ENCODE measurements at places on chromosomes 2 and 18.

DNA sequence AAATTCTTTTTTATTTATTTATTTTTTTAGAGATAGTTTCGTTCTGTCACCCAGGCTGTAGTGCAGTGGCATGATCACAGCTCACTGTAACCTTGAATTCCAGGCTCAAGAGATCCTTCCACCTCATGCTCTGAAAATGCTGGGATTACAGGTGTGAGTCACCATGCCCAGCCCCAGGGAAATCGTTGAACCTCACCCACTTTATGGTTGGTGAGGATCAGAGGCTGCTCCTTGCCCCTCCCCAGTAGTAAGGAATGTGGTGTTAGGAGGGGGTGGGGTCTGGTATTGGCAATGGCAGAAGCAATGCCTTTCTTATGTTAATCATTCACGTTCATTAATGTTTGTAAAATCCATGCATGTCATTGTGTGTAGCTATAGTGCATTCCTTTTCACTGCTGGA, 161.9 kb downstream of the SUCLG1 start:
- no peak for DNase-seq

DNA sequence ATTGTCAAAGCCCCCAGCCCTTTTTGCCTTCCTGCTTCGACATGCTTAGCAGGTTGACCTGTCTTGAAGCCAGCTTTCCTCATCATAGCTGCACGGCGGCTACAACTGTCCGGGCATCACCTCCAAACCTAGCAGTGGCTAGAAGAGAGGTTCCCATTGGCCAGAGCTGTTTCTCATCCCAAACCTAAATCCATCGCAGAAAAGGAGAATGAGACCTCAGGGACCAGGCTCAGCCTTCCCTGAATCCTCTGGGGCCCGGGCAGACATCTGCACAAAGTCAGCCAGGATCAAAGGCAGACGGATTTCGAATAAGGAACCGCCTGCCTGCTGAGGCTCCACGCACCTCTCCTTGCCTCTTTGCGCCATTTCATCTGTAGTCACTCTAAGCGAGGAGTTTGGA, 101.7 kb upstream of the SLC66A3 start:
- DNase-seq: no peak

- peak; percentile 67 for DNase-seq
Measured at GRCh38 chr18:35117951-35118411, 76.8 kb downstream of the MAPRE2 start.

GRCh38 chr2:219628235-219628985, 980 bp downstream of the SLC4A3 start:
- DNase-seq: no peak

GRCh38 chr2:182377467-182377866, 49.4 kb downstream of the PDE1A start:
- DNase-seq: peak; percentile 25

DNA sequence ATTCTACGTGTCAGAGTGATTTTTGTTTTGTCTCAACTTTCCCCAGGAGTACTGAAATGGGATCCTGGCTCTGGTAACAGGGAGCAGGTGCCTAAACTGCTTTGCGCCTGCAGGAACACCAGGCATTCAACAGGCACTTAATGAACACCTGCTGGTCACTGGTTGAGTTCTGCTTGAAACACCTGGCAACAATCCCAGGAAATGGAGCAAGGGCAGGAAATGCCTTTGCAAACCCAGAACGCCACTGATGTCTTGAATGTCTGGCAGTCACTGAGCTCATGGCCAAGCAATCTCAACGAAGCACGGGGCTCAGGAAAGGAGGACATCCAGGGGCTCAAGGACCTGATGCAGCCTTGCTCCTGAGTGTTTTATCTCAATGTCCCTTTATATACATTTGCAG, 360.0 kb upstream of the RAB6C start:
- no peak for DNase-seq

DNA sequence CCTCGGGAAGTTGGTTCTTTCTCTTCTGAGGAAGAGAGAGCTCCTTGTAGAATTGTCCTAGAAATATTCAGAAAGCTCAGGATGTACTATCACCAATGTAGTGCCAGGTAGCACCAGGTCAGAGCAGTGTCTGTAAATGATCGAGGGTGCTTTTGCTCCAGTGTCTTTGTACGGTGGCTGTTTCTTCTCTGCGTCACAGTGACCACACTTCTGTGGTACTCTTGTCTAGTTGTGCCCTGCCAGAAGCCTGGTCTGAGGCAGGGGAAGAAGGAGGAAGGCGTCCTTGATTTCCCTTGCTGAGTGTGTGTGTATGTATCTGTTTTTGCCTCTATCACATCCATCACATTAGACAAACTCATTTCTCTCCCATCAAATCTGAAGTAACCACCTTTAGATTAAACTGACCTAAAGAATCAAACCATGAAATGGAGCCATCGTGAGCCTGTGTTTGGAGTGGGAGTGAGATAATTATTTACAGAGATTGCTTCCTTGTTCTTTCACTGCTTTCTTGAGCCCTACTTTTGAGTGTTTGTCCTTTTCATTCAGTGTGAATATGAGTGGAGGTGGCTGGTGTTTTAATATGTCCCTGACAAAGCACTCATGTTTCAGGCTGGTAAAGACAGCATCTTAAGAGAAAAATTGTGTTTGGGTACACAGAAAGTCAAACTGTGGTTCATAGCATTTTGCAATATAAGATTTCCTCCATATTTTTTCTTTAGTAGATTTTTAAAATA, 97.2 kb downstream of the ACOXL start:
- DNase-seq: no peak

DNA sequence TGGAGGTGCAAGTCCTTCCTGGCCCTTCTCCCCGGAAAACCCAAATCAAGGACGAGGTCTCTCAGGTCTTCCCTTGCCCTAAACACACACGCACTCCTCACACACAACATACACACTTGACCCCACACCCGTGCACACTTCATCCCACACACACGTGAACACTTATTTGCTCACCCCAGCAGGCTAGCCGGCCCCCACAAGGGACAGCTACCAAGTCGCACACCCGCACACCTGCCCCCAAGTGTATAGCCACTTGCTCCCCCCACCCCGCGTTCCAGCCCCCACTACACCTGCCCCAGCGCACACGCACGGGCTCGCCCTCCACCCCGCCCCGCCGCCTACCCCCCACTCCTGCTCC, 359 bp downstream of the TGFBRAP1 start:
- no peak for DNase-seq

DNA sequence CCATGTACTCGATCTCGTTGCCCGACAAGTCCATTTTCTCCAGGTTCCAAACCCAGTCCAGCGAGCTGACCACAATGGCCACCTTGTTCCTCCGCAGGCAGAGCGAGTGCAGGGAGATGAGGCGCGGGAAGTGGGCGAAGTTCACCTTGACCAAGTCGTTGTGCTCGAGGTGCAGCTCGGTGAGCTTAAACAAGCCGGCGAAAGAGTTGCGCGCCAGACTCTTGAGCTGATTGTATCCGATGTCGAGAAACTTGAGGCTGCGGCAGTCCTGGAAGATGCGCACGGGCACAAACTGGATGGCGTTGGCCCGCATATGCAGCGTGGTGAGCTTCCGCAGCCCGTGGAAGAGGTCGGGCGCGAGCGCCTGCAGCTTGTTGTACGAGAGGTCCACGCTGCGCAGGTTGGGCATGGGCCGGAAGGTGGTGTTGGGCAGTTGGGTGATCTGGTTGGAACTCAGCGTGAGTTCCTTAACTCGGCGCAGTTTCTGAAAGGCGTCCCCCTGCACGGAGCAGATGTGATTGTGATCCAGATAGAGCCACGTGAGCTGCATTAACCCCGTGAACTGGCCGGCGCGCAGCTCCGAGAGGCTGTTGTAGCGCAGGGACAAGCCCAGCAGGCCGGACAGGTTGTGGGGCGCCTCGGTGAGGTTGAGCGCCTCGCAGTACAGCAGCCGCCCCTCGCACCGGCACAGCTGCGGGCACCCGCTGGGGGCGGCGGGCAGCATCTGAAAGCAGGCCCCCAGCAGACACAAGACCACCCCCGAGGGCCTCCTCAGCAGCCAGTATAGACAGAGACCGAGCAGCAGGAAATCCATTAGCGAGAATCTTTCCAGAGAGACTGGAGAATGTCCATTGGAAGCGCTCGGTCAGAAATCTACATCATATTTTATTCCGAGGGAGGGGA, 1.3 kb downstream of the LRRTM1 start:
- no peak for DNase-seq

- no peak for DNase-seq
Measured at GRCh38 chr2:15938803-15939555, 1.4 kb upstream of the MYCN start.

GRCh38 chr18:54802178-54802577, 26.1 kb upstream of the RAB27B start:
- DNase-seq: no peak

GRCh38 chr18:66792466-66792865, 188.6 kb upstream of the CDH19 start:
- no peak for DNase-seq

- peak; percentile 73 for DNase-seq
Measured at GRCh38 chr2:84959566-84960506, 11.1 kb upstream of the KCMF1 start.

DNA sequence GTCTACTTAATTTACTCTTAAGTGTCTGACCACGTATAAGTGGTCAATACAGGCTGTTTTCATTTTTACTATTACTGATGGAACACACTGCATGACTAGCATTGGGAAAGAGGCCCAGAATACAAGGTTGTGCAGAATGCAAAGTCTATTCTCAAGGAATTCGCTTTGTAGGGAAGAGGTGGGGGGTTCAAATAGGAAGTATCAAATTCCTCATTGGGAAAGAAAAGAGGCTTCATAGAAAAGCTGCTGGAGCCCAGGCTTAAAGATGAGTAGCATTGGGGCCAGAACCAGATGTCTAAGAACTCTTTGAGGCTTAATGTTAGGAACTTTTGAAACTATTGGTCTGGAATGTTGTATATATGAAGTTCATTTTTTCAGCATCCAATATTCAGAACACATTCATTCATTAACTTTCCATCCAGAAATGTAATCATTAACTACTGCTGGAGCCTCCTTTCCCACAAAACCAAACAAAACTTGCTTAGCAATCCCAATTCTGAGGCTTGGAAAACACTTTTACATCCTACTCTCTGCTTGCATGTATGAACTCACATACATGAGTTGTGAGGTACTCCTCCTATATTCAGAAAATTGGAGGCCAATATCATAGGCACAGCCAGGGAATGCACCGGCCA, 994 bp upstream of the LRATD1 start:
- DNase-seq: no peak

DNA sequence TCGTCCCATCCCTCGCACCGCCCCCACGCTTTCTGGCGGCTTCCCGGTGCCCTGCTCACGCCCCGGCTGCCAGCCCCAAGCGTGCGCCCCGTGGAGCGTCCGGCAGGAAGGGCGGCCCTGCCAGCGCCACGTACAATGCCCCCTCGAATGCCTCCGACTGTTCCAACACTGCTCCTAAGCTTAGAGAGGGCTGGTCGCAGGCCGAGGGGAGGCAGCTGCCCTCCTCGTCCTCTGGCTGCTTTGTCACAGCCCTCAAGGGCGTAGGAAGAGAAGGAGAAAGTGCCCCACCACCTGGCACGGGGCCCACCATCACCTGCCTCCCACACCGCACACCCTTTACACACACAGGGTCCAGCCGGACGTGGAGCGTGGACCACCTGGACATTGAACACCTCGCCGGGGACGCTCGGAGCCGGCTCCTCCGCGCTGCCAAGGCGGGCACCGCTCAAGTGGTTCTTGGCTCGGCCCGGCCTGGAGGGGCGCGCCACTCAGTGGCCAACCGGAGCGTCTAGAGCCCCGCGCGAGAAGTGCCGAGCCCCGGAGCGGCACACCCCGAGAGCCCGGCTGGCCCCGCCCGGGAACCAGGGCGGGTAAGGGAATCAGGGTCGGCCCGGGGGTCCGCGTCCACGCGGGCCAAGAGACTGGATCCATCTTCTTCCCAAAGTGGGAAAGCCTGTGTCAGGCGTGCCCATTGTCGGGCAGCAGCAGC, 830 bp downstream of the DNER start:
- DNase-seq: no peak

GRCh38 chr2:134398300-134398699, 144.4 kb downstream of the MGAT5 start:
- peak; percentile 90 for DNase-seq

- DNase-seq: peak; percentile 100
Measured at GRCh38 chr2:160869411-160869810, 290.8 kb upstream of the TANK start.

DNA sequence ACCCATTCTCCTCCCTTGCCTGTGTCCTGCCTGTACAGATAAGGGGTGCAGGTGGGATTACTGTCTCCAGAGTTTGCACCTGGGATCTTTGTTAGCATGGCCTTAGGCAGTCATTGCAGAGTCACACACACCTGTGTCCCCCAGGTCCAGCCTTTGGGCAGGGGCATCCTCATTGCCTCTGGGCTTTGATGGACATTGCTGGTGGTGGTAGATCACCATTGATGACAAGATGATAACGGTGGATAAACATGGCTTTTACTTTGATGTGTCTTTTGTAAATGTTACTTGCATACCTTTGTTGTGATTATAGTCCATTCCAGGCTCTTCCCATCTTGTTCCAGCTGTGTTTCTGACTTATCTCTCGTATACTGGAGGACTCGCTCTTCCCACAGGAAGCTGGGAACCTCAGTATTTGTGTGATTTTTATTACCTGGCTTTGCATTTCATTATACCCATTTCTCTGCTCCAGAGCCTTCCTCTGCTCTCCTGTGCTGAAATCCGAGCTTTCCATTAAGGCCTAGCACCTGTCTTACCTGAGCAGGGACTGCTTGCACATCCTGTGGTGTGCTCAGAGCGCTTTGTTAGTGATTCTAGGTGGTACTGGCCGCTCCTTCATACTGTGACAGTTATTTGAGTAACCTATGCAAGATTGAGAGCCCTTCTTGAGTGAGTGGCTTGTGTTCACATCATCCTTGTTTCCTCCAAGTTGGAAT, 79.2 kb downstream of the PTPRM start:
- DNase-seq: no peak

DNA sequence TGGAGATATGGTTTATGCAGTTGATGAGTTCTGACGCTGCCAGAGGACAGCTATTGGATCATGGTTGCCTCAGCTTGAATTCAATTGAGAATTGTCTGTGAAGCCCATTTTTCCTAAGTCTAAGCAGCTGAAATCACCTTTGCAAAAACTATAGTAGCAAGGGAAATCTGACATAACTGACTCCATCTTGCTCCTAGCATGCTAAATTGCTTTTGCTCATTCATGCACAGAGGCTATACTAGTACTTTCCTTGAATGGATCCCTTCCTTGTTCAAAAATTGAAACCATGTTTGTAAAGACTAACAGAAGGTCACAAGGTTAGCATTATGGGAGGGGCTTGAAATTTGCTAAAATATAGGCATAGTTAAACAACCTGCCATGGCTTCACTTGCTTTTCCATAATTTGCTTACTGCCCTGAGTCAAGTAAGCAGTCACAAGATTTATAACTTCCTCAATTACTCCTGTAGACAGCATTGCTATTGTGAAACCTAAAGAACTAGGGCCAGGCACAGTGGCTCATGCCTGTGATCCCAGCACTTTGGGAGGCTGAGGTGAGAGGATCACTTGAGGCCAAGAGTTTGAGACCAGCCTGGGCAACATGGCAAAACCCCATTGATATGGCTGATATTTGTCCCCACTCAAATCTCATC, 41.2 kb downstream of the CHRNA1 start:
- no peak for DNase-seq
